ENCODE measurements at places on chromosomes 1 and 21.
A peak's percentile ranks its signal among the peaks of the same experiment; 100 is the strongest.

DNA sequence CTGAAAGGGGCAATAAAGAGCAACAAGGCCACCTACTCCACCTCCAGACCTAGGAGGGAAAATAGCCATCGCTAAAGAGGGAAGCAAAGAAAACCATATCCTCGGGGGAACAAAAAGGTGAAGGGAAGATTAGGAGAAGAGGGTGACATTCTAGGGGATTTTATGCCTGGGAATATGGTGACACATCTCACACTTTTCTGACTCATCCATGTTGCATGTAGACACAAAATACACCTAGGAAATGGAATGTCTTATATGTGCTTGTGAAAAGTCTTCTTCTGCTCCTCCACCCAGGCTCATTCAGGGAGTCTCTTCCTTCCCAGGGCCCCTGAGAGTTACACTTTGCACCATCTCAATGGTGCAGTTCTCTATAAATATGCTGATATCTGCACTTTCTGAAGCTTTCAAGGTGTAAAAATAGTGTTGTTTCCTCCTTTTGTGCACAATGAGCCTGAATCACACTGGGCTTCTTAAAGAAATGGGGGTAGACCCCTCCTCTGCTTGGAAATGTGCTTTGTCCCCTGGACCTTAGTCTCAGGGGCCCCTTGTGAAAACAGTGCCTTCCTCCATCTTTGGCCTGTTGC, 195.9 kb downstream of the CYYR1 start:
- no peak for DNase-seq
- H3K36me3 ChIP-seq = no peaks in the 10 kb centered on the region
- H3K27ac ChIP-seq = no peak overlapping the region
- no peaks in the 10 kb centered on the region for H3K27me3 ChIP-seq
- H3K4me3 ChIP-seq = no peak overlapping the region
- H3K4me1 ChIP-seq = no peaks in the 10 kb centered on the region

- H3K36me3 ChIP-seq = peaks cover 5% of the 10 kb centered on the region
- H3K27ac ChIP-seq = peak within 1 kb of the TSS; percentile 96
- peaks cover 41% of the 10 kb centered on the region for H3K4me1 ChIP-seq
Measured at GRCh38 chr1:198156745-198157240, at the start of gene NEK7. Gene NEK7 (plus strand): TSS chr1:198156998. CDS start chr1:198232581, 75,583 bp downstream.

GRCh38 chr1:10272274-10272673, 61.9 kb downstream of the KIF1B start:
- no peaks in the 10 kb centered on the region for H3K27me3 ChIP-seq
- peaks cover 14% of the 10 kb centered on the region for H3K36me3 ChIP-seq
- no peak for DNase-seq
- no peak overlapping the region for H3K4me3 ChIP-seq

- peaks cover 17% of the 10 kb centered on the region for H3K4me1 ChIP-seq
- DNase-seq = no peak
- H3K27ac ChIP-seq = no peak overlapping the region
- no peaks in the 10 kb centered on the region for H3K27me3 ChIP-seq
- no peaks in the 10 kb centered on the region for H3K36me3 ChIP-seq
- no peak overlapping the region for H3K4me3 ChIP-seq
Measured at GRCh38 chr1:168288311-168289052, 7.8 kb downstream of the TBX19 start.

DNA sequence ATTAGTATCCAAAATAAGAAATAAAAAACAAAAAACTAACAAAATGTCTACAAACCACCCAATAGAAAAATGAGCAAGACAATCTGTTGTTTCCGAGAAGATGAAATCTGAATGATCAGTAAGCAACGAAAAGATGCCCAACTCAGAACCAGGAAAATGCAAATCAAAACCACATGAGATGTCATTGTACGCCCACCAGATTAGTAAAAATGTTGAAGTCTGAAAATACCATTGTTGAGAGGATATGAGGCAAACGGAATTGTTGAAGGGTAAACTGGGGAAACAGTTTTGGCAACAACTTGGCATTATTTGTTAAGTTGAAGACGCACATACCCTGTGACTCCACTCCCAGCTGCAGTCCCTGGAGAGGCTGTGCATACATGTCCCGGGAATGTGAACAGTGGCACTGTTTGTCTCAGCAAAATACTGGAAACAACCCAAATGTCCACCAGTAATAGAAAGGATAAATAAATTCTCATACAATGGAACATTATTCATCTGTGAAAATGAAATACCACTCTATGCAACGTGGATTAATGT, 10.6 kb downstream of the ZBTB17 start:
- H3K4me3 ChIP-seq = peak overlapping the region; percentile 79
- no peak for DNase-seq
- H3K27me3 ChIP-seq = no peaks in the 10 kb centered on the region
- peak overlapping the region; percentile 95 for H3K27ac ChIP-seq

- peaks cover 11% of the 10 kb centered on the region for H3K36me3 ChIP-seq
- no peak for DNase-seq
Measured at GRCh38 chr1:2311184-2312032, 79.9 kb downstream of the MORN1 start.

GRCh38 chr1:165851034-165851658, 23.7 kb downstream of the UCK2 start:
- no peaks in the 10 kb centered on the region for H3K27me3 ChIP-seq
- peaks cover 73% of the 10 kb centered on the region for H3K4me1 ChIP-seq
- H3K4me3 ChIP-seq = peak overlapping the region; percentile 20
- peaks cover 14% of the 10 kb centered on the region for H3K36me3 ChIP-seq

DNA sequence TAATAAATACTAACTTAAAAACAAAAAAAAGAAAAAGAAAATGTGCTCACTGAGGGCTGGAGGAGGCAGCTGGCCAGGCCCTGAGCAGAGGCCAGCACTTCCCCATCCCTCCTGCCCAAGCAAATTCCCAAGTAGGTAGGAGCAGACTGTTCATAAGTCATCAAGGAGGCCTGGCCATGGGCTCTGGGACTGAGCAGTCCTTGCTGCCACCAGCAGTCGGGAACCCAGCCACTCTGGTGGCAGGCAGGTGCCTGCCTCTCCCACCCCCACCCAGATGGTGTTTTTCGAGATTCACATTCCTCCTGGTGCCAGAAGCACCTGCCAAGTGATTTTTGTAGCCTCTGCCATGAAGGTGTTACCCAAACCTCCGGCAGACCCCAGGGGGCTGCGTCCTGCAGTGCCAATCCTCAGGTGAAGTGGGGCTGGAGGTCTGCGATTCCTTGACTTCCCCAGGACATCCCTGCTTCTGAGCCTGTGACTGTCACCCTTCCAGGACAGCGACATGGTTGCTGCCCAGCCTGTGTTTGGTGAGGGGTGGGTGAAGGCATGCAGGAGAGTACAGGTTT, 204.2 kb upstream of the TMEM51 start:
- H3K4me1 ChIP-seq = no peaks in the 10 kb centered on the region
- no peak for DNase-seq
- H3K27ac ChIP-seq = no peak overlapping the region
- H3K27me3 ChIP-seq = no peaks in the 10 kb centered on the region
- no peak overlapping the region for H3K4me3 ChIP-seq

DNA sequence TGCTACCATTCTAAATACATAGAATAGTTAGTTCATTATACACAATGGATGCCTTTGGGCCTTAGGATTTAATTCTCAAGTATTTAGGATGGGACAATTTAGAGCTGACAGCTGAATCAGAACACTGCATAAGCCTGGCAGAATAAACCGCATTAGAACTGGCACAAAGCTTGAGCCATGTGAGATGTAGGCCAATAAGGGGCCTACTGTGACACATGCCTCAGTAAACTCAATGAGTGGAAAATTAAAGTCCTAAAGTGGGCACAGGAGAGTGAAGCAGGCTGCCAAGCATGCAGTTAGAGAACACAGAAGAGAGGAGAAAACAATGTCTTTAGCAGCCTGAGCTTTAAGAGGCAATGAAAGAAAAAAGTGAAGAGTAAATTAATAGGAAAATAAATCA, 24.3 kb downstream of the SCYL3 start:
- H3K27me3 ChIP-seq = no peaks in the 10 kb centered on the region
- peaks cover 9% of the 10 kb centered on the region for H3K4me1 ChIP-seq
- no peak overlapping the region for H3K27ac ChIP-seq
- H3K4me3 ChIP-seq = no peak overlapping the region
- peaks cover 81% of the 10 kb centered on the region for H3K36me3 ChIP-seq

GRCh38 chr1:163038928-163039706, 30.0 kb upstream of the RGS4 start:
- DNase-seq = no peak
- H3K36me3 ChIP-seq = no peaks in the 10 kb centered on the region
- H3K27ac ChIP-seq = no peak overlapping the region
- no peak overlapping the region for H3K4me3 ChIP-seq

GRCh38 chr1:177341773-177342172, 171.0 kb downstream of the BRINP2 start:
- no peaks in the 10 kb centered on the region for H3K36me3 ChIP-seq
- H3K4me3 ChIP-seq = no peak overlapping the region
- peaks cover 2% of the 10 kb centered on the region for H3K27me3 ChIP-seq
- no peaks in the 10 kb centered on the region for H3K4me1 ChIP-seq
- no peak for DNase-seq
- H3K27ac ChIP-seq = no peak overlapping the region

GRCh38 chr1:154736841-154737240, 128.9 kb upstream of the ADAR start:
- peak overlapping the region; percentile 87 for H3K27ac ChIP-seq
- peaks cover 65% of the 10 kb centered on the region for H3K4me1 ChIP-seq
- H3K4me3 ChIP-seq = peak overlapping the region; percentile 49
- H3K27me3 ChIP-seq = peaks cover 2% of the 10 kb centered on the region

GRCh38 chr1:145889722-145890121, 4.1 kb upstream of the ANKRD35 start:
- H3K27ac ChIP-seq = no peak overlapping the region
- no peak overlapping the region for H3K4me3 ChIP-seq
- peaks cover 23% of the 10 kb centered on the region for H3K4me1 ChIP-seq

- H3K36me3 ChIP-seq = peaks cover 7% of the 10 kb centered on the region
- H3K27ac ChIP-seq = no peak overlapping the region
- no peak overlapping the region for H3K4me3 ChIP-seq
- H3K27me3 ChIP-seq = no peaks in the 10 kb centered on the region
Measured at GRCh38 chr1:65176591-65176990, 28.6 kb downstream of the AK4 start.

DNA sequence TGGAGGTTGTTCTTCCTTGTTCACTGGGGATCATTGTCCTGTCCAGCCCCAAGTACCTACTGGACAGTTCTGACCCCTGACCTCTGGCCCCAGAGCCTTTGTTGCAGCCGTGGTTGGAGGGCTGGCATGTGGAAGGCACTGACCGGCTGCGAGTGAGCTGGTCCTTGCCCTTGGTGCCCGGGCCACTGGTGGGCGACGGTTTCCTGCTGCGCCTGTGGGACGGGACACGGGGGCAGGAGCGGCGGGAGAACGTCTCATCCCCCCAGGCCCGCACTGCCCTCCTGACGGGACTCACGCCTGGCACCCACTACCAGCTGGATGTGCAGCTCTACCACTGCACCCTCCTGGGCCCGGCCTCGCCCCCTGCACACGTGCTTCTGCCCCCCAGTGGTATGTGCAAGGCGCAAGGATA, 11.4 kb downstream of the TIE1 start:
- H3K27me3 ChIP-seq = peaks cover 7% of the 10 kb centered on the region
- no peak overlapping the region for H3K4me3 ChIP-seq
- no peak overlapping the region for H3K27ac ChIP-seq
- H3K36me3 ChIP-seq = no peaks in the 10 kb centered on the region
- no peaks in the 10 kb centered on the region for H3K4me1 ChIP-seq

DNA sequence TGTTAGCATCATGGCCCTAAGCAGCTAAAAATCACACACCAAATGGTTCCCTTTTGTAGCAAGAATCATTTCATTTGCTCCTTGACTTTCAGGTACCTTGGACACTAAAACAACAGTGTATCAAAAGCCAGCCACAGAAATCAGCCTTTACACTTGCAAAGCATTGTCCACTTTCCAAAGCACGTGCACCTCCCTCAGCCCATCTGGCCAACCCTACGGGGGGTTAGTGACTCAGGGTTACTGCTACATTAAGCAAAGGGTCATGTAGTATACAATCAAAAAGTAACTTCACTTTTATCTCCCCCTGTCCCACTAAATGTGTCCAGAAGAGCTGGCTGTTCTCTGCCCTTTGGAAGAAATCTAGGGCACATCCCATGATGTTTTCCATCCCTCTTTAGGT, 149.7 kb downstream of the HIVEP3 start:
- DNase-seq = no peak
- peaks cover 3% of the 10 kb centered on the region for H3K27me3 ChIP-seq
- H3K4me1 ChIP-seq = peaks cover 17% of the 10 kb centered on the region
- H3K36me3 ChIP-seq = peaks cover 7% of the 10 kb centered on the region
- no peak overlapping the region for H3K27ac ChIP-seq

DNA sequence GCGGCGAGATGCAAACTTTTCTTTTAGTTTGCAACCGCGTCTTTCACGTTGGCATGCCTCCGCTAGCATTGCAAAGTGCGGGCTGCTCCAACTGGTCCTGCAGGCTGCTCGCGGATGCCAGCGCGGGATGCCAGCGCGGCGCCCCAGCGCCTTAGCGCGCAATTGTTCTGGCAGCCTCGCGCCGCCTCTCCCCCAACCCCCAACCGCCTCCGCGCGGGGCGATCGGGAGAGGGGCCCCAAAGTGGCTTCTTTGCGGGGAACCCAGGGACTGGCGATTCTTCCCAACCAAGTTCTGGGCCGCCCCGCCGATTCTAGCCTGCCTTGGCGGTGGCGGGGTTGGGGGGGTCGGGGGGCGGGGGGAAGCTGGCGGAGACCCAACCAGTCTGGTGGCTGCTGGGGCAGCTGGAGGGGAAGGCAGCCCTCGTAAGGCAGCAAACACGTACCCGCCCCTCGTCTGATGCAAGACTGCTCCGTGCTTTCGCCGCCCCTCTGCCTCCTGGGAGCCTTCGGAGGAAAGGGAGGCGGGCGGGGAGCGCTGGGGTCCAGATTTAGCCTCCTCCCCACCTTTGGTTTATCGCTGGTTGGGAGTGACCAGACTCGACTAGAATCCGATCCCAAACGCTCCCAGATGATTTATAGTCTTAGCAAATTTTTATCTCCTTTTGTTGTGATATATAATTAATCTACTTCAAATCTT, 756 bp downstream of the PHGDH start:
- H3K4me3 ChIP-seq = peak overlapping the region; percentile 94
- peaks cover 30% of the 10 kb centered on the region for H3K27me3 ChIP-seq
- H3K27ac ChIP-seq = peak overlapping the region; percentile 81
- DNase-seq = peak; percentile 20
- peaks cover 42% of the 10 kb centered on the region for H3K4me1 ChIP-seq
- peaks cover 10% of the 10 kb centered on the region for H3K36me3 ChIP-seq

DNA sequence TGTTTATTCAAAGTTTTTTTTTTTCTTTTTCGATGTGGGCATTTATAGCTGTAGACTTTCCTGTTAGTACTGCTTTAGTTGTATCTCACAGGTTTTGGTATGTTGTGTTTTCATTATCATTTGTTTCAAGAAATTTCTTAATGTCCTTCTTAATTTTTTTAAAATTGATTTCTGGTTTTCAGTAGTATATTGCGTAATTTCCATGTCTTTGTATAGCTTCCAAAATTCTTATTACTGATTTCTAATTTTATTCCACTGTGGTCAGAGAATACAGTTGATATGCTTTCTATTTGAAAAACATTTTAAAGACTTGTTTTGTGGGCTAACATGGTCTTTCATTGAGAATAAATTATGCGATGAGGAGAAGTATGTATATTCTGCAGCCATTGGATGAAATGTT, 463.2 kb upstream of the B3GALT2 start:
- H3K4me3 ChIP-seq = no peak overlapping the region
- peaks cover 2% of the 10 kb centered on the region for H3K27me3 ChIP-seq
- DNase-seq = no peak
- H3K36me3 ChIP-seq = peaks cover under 1% of the 10 kb centered on the region
